ENCODE measurements at places on chromosomes 12 and 14.

GRCh38 chr12:53352331-53353256 is 16.4 kb upstream of the SP7 start:
- peak; percentile 59 for DNase-seq

GRCh38 chr14:61113561-61114225 is 132.6 kb downstream of the SLC38A6 start:
- no peak for DNase-seq

DNA sequence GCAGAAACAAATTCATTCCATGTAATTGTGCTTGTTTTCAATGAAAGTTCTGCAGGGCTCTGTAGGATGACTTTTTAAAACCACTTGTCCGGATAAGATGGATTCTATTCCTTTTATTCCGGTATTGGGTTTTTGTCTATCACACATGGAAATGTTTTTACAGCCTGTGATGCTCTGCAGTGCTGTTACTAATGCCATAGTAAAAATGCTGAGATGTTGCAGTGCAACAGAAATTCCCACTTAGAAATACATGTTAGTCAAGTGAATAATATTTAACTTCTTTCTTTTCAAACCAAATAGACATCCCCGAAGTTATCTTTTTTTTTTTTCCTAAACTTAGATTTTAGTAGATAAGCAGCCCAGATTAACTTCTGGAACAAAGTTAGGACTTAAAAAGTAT is 71.9 kb downstream of the RASSF8 start:
- no peak for DNase-seq

GRCh38 chr14:38098074-38098836 is 109.4 kb upstream of the SSTR1 start:
- DNase-seq, result no peak

- DNase-seq, result no peak
Observed at GRCh38 chr12:28933864-28934527, 215.1 kb upstream of the FAR2 start.

Data from stimulated activated naive CD4-positive, alpha-beta T cell (primary cell).